ENCODE measurements at places on chromosomes 1 and 21.

DNA sequence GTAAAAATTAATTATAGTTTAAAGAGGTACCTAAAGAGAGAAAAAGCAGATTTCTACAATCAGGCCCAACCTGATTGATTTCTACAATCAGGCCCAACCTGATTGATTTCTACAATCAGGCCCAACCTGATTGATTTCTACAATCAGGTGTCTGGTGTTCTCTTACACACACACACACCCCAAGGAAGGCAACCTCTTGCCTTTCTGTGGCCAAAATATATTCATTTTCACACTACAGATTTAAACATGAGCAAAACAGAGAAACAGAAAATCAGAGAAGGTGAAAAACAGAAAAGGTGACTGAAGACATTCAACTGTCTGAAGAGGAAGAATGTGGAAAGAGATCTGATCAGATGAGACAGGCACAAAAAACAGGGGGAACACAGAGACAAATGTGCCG is 104.5 kb downstream of the SMYD2 start:
- no peak for DNase-seq

DNA sequence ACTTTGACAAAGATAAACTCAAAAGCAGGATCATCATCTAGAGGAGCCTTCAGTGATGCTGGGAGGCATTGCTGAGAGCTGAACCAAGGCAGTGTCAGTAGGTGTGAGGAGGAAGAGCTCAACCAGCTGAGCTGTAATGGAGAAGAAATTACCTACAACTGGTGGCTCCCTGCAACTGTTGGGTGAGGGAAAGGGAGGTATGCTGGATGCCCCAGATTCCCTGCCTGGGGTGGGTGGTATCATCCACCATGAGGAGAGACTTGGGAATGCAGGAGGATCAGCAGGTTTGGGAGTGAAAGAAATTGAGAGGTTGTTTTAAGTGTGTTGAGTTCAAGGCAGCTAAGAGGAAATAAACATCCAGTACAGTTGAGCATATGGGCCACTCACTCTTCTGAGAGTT is 199.8 kb downstream of the DNM3 start:
- DNase-seq: no peak

- DNase-seq: no peak
These were observed 16.9 kb downstream of the CROCC start for GRCh38 chr1:16938351-16939321.

GRCh38 chr1:54566438-54567141 is 18.6 kb downstream of the ACOT11 start:
- DNase-seq: no peak

GRCh38 chr1:114026797-114027196 is 47.5 kb downstream of the OLFML3 start:
- no peak for DNase-seq

DNA sequence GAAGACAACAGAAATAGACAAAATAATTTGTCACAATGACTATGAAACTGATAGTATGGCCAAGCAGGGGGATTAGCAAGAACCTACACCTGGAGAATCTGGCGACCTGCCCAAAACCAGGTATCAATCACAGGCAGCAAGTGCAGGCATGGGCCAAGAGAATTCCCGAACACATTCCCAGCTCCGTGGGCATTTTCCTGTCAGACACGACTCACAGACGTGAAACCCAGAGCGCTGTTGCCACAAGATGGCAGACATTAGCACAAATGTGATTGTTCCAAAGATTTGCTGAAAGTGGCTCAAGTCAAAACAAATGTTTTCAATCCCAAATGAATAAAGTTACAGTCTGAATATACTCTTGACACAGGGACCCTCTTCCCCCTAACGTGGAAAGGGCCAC is 36.8 kb downstream of the HLCS start:
- no peak for DNase-seq

- DNase-seq: no peak
These were observed 5.8 kb upstream of the LEFTY2 start for GRCh38 chr1:225946803-225947202.

- DNase-seq: no peak
These were observed 30.0 kb upstream of the LRRC8C start for GRCh38 chr1:89602871-89603404.

GRCh38 chr1:229217716-229218115 is 53.2 kb upstream of the RAB4A start:
- no peak for DNase-seq

DNA sequence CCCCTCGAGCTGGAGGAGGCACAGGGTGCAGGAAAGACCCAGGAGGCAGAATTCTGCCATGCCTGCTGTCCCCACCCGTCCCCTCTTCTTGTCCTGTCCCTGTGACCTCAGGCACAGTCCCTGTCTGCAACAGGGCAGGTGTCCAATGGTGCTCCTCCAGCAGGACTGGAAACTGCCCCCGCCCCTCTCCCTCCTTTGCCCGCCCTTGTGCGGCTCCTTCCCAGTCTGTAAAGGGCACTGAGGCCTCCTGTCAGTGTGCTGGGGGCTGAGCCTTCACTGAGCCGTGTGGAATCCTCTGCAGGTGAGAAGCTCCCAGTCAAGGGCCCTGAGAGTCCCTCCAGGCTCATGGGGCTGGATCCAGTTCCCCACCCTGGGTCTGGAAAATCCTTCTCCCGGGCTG is 28.9 kb downstream of the PRDM16 start:
- no peak for DNase-seq

- DNase-seq: no peak
These were observed 30.3 kb upstream of the TMEM51 start for GRCh38 chr1:15123270-15123669.

DNA sequence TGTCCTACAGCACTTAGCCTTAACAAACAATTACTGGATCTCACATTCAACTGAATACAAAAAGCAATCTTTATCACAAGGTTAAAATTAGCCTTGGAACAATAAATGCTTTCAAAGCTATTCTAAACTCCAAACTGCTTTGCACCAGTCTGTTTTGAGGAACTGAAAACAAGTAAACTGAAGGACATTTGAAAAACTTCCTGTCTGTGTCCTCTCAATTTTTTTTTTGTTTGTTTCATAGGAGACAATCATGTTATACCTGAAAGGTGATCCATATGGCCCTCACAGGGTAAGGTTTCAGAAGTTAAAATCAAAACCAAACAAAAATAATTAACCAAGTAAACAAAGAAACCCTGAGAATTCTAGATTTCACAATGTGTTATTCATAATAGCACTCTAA is 459.1 kb downstream of the DPYD start:
- DNase-seq: no peak

- no peak for DNase-seq
These were observed 235.6 kb downstream of the OMA1 start for GRCh38 chr1:58310881-58311280.

GRCh38 chr1:50980505-50980904 is 10.5 kb downstream of the CDKN2C start:
- no peak for DNase-seq

DNA sequence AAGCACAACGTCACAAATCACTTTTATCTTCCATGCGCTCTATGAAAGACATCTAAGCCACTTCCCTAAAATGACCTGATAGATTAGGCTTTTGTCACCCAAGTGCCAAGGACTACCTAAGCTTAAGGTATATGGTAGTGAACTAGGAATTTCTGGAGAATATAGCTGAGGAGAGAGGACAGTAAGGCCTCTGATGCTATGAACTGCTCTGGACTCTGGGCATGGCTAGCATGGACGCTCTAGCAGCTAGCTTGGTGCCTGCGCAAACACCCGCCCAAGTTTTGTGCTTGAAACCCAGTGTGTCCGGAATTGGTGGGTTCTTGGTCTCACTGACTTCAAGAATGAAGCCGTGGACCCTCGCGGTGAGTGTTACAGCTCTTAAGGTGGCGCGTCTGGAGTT is 42.5 kb downstream of the OR10J5 start:
- DNase-seq: no peak

- DNase-seq: no peak
These were observed 13.3 kb downstream of the RRP15 start for GRCh38 chr1:218298398-218298797.

DNA sequence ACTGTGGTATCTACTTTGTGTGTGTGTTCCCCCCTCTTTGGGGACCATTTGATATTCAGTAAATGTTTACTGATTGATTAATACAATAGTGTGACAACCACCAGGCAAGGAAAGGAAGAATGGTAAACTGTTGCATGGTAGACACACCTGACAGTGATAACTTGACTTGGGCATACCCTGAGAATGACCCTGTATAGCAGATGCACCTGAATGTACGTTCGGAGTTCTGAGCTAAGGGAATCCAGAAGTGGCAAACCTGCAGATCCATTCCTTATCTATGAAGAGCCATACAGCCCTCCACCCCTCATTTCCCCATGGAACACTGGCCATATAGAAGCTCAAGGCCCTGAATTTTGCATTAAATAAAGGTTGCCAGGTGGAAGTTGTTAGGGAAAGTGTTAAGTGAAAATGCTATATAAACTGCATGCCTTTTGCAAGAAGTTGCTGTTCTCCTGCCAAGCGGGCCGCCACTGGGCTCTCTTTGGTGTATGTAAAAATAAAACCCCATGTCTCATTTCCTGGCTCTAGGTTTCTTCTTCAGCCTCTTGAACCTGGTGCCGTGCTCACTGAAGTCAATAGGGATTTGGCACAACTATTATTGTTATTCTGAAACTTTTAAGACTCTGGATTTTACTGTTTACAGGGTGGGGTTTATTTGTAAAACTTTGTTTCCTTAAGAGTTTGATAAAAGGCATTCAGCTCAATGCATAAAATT is 32.6 kb upstream of the DENND1B start:
- no peak for DNase-seq
